ENCODE measurements at places on chromosomes 4 and X.

DNA sequence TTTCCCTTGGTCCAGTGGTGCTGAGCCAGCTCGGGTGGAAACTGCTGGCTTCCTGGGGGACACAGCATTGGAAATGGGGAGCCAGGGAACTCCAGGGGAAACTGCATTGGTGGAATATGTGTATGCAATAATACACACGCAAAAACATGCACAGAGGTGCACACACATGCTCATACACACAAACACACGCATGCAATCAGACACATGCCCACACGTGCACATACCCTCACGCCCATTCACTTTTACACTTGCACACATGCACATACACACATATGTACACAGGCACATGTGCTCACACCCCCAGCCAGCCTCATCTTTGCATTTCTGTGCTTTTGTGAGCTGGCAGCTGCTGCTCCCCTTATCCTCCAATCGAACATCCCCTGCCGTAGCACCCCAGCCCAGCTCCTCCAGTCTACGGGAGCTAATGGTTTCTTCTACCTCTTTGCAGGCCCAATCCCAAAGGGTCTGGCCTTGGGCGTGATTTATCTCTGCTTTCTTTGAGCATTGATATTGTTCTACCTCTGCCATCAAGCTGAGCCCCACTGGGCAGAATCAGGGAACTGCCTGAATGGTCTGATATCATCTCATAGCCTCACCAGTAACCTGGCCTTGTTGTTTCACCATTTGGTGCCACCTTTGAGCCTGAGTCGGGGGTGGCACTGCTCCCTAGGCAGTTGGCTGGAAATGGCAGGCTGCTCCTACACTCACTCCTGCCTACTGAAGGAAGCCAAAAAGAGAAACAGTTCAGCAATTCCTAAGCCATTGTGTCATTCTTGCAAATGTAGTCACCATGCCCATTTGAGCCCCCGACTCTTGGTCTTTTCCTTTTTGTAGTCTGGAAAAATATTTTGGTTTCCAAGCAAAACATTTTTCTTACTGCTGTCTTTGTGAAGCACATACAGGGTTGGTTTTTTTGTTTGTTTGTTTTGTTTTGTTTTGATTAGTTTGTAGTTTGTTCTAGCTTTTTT lies 104.4 kb upstream of the MAMLD1 start:
- no peak for DNase-seq

DNA sequence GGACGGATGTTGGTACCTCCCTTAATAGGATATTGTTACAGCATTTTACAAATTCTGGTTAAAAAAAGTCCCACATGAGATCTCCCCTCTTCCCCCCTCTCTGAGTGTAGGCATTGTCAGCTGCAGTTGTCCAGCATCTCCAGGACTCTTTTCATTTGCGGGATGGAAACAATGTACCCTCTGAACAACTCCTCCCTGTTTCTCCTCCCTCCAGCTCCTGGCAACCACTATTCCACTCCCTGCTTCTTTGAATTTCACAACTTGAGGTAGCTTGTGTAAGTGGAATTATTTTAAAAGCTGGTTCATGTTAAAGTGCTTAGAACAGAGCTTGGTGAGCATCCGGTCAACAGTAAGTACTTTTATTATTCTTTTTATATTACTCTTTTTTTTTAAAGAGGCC lies 69.8 kb downstream of the TBL1X start:
- DNase-seq = no peak

DNA sequence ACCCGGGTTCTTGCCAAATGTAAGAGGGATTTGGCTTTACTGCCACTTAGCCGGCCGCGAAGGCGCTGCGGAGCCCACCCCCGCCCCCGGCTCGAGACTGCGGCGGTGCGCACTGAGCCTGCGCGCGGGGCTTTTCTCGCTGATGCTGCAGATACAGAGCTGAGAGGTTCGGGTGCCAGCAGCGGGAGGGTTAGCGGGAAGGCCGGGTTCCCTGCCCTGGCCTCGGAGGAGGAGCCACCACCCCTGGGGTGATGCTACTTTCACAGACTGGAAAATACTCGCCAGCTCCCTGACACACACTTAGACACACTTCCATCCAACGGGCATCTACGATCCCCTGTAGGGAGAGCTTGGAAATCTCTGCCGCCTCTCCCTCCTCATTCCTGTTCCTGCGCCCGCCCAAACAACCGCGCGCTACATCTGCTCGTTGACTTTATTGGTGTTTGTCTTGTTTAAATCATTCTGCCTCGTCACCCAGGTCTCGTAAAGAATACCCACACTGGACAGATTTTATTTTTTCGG lies 2.1 kb upstream of the PCDH7 start:
- no peak for DNase-seq

DNA sequence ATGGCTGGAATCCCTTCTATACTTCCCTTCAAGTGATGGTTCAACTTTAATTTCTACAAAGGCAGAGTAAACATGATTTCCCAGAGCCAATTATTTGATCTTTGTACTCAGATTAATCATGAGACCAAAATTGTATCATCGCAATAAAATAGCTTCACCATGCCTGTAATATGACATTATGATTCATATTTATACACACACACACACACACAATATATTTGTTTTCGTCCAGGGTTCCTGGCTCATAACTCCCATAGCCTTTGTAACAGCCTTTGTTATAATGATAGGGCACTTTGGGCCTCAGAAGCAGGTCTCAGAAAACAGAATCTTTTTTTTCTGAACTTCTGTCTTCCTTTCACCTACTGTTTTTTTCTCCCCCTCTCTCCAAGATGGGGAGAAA lies 270.6 kb downstream of the ADGRA3 start:
- no peak for DNase-seq

- DNase-seq = no peak
These were observed 294.1 kb downstream of the ARHGAP24 start for GRCh38 chr4:85769009-85769408.

DNA sequence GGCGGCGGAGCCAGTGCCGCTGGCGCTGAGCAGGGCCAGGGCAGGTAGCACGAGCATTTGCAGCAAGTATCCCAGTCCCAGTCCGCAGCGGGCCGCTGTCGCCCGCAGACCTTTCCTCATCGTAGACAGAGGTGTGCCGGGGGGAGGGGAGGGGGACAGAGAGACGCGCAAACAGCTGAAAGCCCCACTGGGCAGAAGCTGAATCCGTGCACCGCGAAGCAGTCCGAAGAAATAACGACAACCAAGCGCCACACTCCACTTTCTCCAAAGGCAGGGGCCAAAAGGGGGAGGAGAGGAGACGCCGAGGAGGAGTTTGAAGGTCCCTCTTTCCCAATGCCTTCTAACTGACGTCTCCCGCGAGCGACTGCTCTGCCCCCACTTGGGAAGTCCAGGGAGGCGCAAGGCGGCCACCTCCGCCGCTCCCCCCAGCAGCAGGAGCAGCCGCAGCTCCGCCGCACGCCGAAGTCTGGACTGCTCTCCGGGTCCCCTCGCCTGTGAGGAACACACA lies at the start of gene UNC5C:
Gene UNC5C (minus strand): TSS at position 236 of the 508 bp plus-strand sequence.
- DNase-seq = no peak

DNA sequence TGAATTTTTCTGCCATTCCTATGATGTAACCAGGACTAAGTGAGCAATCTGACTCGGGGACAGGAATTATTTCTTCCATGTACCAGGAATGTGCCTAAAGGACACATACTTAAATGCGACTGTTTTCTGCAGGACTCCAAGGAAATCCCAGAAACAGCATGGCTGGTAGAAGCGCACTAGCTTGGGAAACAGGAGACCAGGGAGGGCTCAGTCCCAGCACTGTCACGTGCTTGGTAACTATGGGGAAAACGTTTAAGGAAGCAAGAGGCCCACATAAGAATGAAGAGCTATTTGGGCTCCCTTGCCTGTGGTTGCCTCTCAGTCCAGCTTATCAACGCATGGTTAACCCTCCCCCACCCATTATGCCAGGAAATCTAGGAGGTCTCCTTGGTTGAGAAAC lies 19.6 kb downstream of the MPP1 start:
- DNase-seq = no peak

DNA sequence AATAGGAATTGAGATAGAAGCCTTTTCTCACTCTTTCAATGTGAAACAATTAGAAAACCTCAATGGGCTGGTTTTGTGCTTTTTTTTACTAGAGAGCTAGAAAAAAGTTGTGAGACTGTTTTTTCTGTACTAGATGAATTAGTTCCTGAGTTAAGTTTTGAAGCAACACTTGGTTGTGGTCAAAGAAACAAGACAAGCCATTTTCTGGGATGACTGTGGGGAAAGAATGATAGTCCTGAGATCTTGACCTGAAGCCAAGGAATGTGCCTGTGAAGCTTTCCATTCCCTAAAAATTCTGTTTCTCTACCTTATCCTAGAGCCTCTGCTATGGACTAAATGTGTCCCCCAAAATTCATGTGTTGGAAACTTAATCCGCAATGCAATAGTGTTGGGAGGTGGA lies 157.8 kb upstream of the TLL1 start:
- no peak for DNase-seq

DNA sequence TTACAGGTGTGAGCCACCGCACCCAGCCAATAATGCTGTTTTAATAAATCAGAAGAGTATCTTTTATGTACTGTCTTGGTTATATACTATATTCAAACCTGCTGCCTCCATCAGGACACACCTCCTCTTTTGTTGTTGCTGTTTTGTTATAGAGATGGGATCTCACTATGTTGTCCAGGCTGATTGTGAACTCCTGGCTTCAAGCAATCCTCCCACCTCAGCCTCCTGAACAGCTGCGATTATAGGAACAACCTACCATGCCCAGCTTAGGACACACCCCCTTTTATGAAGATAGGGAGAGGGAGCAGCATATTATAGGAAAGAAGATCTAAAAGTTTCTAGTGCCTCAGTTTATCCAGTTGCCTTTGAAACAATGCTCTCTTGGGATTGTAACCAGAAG lies 62.2 kb upstream of the RAB33B start:
- DNase-seq = no peak

GRCh38 chr4:20428436-20429160 lies 176.9 kb downstream of the SLIT2 start:
- DNase-seq = no peak

- DNase-seq = no peak
These were observed 7.9 kb downstream of the PITX2 start for GRCh38 chr4:110614976-110615352.

- no peak for DNase-seq
These were observed 113.0 kb downstream of the ARX start for GRCh38 chrX:24902806-24903205.

- DNase-seq = no peak
These were observed 81.4 kb upstream of the CPEB2 start for GRCh38 chr4:14920759-14921320.

DNA sequence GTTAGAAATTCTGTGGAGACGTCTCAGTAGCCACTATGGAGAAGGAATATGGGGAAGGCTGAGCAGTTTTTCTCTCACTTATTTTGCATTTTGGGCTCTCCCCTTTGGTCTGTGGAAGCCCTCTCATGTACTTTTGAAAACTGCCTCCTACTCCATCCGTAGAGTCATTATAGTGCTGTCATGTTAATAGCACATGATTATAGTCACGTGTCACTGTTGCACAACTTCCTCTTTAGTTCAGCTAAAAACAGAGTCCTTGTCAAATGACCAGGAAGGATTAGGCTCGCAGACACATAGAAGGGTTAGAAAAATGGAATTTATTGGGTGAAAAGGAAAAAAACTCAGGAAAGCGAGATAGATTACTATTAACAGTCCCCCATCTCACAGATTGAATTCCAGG lies 258.2 kb upstream of the CXorf51A start:
- no peak for DNase-seq

- DNase-seq = no peak
These were observed 16.0 kb upstream of the C4orf36 start for GRCh38 chr4:86908251-86908657.

- no peak for DNase-seq
These were observed 278.3 kb downstream of the FBXW7 start for GRCh38 chr4:152257601-152258066.

DNA sequence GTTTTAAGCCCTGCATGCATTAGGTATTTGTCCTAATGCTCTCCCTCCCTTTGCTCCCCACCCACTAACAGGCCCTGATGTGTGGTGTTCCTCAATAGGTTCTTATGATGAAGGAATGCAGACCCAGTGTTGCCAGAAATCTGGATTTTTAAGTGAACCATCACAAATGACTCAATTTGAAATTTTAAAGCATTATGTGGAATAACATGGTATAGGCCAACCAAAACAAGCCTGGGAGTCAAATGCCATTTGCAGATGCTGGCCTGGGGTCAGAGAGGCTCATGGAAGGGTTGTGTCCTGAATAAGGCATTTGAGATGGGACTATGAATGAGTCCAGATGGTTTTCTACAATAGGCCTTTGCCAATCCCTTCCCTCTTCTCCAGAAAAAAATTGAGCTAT lies 179.6 kb downstream of the SHROOM3 start:
- no peak for DNase-seq

GRCh38 chr4:165784672-165785071 lies 88.4 kb upstream of the TLL1 start:
- DNase-seq = no peak

GRCh38 chr4:26204911-26205370 lies 115.9 kb upstream of the RBPJ start:
- DNase-seq = no peak

DNA sequence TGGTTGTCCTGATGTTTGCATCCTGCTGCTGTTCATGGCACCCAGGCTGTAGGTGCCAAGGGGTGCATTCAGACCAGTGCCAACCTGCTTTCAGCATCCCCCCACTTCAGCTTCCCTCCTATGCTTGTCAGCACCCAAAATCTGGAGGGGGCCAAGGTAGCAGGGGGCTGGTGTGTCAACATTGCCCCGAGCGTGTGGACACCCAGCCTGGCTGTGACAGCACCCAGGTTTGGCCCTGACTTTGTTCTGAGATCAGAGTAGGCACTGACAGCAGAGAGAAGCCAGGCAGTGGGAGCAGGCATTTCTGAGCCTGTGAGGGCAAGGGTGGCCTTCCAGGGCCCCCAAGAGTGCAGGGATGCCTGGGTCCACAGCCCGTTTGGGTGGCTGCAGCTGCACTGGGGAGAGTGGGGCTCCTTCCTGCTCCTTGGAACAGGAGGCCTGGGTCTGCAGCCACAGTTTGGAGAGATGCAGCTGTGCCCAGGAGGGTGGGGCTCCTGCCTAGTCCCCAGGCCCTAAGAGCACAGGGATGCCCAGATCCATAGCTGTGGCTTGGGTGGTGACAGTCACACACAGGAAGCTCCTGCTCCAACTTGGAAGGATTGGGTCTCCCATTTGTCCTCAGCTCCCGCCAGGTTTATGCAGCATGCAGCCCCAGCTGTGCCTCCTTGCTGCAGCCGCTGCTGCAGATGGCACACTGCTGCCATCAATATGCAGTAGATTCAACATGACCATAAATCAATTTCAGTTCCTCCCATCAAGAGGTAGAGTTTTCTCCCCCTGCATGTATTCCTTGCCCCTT lies 12.3 kb upstream of the PPM1K start:
- no peak for DNase-seq

GRCh38 chr4:17232566-17233253 lies 279.2 kb downstream of the QDPR start:
- no peak for DNase-seq

DNA sequence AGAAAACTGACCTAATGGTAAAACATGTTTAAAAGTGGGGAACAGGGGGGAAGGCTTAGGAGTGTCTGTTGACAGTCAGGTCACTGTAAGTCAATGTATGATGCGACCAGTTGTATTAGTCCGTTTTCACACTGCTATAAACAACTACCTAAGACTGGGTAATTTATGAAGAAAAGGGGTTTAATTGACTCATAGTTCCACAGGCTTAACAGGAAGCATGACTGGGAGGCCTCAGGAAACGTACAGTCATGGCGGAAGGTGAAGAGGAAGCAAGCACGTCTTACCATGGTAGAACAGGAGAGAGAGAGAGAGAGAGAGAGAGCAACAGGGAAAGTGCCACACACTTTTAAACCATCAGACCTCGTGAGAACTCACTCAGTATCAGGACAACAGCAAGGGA lies 13.0 kb upstream of the PLAC1 start:
- DNase-seq = no peak

GRCh38 chr4:102163404-102164140 lies 181.7 kb downstream of the SLC39A8 start:
- no peak for DNase-seq
